ENCODE measurements at places on chromosomes 6 and 20.

DNA sequence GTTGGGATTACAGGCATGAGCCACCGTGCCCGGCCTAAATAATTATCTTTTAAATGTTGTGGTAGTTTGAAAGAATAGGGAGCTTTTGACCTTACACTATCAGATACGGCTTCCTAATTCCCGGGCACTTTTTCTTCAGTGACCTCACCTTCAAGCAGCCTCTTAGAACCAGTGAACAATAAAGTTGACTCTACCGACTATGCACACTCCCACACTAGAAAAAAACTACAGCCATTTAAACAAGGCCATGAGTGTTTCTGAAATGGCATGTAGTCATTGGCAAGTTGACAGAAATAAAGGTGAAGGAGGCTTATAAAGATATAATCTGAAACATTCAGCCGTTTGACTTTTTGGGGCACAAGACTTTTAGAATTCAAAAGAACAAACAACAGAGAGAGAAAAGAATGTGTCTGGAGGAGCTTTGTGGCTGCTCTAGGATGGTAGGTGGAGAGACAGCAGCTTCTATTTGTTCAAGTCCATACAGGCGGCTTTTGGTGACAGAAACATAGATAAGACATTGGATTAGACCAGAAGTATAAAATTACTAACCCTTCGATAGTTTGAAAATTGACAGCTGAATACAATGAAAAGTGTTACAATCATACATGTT, 75.2 kb downstream of the GJA1 start:
- no peak for DNase-seq

DNA sequence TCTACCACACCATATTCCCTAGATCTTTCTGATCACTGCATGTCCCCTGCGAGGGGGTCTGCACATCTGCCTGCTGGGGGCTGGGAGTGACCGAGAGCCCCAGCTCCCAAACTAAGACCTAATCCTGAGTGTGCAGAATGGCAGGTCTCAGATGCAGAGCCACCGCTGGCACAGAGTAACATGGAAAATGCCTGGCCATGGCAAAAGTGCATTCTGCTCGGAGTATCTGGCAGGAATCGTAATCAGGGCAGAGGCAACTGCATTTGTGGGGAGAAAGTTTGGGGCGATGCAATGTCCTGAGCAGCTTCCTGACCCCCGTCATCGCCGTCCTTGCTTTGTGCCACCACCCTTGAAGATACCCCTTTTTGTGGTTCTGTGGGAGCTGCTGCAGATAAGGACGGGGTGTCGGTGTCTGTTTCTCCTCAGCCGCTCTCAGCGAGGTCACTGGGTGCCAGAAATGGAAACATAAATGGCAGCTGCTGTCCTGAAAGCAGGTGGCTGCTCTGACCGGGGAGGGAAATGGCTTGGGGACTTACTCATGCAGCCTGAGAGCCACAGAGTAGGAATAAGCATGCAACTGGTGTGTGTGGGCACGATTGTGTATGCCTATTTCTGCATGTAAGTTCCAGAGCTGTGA, 157.9 kb downstream of the LY86 start:
- no peak for DNase-seq

GRCh38 chr20:32249030-32249738, 28.3 kb upstream of the KIF3B start:
- DNase-seq = no peak

- DNase-seq = no peak
These were observed 48.2 kb downstream of the JAG1 start for GRCh38 chr20:10625641-10626040.

- no peak for DNase-seq
These were observed 76.7 kb downstream of the TFAP2A start for GRCh38 chr6:10338151-10338550.

GRCh38 chr6:20271818-20272217, 59.5 kb upstream of the MBOAT1 start:
- no peak for DNase-seq

DNA sequence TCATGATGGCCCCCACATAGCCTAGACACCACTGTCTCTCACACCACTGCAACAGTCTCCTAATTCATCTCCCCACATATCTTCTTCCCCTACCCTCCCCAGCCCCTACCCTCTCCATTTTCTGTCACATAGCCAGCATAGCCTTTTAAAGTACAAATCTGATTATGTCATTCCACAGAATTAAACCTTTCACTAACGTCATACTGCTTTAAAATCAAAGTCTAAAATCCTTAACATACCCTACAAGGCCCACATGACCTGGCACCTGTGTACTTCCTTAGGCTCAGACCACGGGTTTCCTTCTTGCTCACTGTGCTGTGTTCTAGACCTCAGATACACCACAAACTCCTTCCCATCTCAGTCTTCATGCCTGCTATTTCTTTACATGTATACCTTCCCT, 5.9 kb downstream of the OSTM1 start:
- DNase-seq = no peak

- no peak for DNase-seq
These were observed 15.4 kb downstream of the SRSF3 start for GRCh38 chr6:36609582-36609981.

- DNase-seq = no peak
These were observed 101.4 kb downstream of the BACH2 start for GRCh38 chr6:90195094-90195829.

DNA sequence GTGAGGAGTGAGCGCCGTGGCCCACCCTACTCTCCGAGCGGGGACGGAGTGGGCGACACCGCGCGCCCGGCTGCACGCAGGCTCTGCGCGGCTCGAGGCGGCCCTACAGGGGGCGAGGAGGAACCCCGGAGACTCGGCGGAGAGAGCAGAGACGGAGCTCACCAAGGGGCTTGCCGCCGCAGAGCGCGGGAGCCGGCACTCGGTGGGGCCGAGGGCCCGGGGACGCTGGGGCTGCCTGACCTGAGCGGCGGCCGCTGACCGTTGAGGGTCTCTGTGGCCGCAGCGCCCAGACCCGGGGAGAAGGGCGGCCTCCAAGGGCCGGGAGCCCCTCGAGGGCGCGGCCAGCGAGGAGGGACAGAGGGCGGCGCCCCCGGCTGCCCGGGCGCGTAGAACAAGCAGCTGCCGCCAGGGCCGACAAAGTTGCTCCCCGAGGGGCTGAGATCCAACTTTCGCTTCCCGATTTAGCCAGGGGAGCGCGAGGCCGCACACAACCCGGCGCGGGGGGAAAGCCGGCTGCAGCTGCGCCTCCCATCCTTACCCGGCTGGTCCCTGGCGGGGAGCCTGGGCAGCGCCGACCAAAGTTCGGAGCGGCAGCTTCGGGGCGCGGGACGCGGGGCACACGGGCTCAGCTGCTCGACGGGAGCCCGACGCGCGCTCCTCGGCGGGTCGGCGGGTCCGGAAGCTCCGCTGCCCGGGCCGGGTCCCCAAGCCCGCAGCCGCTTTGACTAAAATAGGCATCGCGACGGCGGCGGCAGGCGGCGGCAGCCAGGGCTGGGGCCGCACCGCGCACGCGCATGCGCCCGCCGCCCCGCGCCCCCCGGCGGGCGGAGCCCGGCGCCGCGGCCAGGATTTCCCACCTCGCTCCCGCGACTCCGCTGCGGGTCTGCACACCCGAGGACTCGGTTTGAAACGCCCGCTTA, 43.1 kb downstream of the POPDC3 start:
- no peak for DNase-seq

DNA sequence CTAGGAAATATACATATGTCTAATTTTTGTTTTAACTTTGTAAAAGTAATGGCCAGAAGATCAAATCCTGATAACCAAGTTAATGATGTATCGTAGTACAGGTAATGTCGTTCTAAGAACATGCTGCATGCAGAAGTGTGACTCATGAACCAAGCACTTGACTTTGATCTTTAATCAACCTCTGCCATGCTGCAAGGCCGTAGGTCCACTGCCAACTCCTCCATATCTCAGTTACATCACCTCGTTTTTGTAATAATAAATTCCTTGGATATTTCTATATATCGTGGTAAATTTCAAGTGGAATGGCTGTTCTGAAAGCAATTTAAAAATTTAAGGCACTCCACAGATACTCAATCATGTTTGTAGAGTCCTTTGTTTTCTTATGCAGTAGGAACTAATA, 771.7 kb downstream of the EPHA7 start:
- DNase-seq = no peak

GRCh38 chr20:4040283-4041179, 25.2 kb upstream of the RNF24 start:
- DNase-seq = no peak

DNA sequence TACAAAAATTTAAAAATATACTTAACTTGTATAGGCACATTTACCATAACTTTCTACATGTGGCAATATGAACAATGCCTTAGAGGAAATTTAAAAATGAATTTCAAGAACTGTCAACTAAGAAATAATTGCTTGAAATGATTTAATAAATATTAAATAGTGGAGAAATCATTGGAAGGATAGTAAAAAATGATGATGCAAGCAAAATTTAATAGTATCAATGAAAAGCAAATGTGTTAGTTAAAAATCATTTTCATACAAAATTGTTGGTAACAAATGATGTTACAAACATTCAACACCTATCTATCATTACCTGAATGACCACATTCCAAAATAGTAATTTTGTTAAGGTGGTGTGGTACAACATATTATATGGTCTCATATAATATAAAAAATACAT, 331.0 kb downstream of the HAO1 start:
- no peak for DNase-seq

- no peak for DNase-seq
These were observed 25.1 kb downstream of the CHMP4B start for GRCh38 chr20:33836277-33836676.

DNA sequence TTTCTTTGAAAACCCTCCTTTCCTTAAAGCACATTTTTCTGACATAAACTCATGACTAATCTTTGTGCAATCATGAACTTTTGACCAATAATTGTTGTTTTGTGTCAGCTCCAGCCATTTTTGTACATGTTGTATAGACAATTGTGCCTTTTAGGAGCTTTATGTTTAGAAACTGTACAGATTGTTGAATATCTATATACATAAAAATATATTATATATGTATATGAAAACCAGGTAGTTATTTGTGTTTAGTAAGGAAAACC, 125.7 kb upstream of the EDN1 start:
- no peak for DNase-seq

DNA sequence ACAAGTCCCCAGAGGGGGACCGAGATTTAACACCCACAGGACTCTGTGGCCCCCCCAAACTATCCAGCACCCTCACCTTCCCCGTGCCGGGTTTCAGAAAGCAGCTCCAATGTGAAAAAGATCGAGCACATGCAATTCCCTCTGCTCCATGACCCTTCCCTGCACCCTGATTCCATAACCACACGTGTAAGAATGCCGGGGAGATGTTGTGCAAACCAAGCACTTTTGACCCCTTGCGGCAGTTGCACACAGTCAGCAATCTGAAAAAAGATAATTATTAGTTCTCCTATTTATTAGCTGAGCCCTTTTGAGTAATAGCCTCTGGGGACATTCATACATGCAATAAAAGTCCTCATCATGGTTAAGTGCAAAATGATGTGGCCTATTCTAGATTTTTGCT, 13.0 kb downstream of the FOXQ1 start:
- no peak for DNase-seq

DNA sequence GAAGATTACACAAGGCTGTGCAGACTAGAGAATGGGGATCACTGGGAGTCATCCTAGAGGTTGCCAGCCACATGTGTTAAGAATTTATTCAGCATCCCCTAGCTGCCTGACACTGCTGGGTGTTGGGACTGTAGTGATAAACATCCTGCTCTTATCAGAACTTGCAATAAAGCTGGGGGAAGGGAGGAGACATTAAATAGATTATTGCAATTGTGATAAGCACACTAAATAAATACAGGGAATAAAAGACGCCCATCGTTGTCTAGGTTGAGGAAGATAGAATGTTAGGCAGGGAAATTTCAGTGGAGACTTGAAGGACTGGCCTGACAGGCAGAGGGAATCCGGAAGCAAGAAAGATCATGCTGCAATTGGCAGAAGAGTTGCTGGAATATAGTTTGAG, 33.2 kb upstream of the TRAM2 start:
- no peak for DNase-seq

GRCh38 chr20:50850721-50851286, 55.9 kb downstream of the BCAS4 start:
- no peak for DNase-seq

DNA sequence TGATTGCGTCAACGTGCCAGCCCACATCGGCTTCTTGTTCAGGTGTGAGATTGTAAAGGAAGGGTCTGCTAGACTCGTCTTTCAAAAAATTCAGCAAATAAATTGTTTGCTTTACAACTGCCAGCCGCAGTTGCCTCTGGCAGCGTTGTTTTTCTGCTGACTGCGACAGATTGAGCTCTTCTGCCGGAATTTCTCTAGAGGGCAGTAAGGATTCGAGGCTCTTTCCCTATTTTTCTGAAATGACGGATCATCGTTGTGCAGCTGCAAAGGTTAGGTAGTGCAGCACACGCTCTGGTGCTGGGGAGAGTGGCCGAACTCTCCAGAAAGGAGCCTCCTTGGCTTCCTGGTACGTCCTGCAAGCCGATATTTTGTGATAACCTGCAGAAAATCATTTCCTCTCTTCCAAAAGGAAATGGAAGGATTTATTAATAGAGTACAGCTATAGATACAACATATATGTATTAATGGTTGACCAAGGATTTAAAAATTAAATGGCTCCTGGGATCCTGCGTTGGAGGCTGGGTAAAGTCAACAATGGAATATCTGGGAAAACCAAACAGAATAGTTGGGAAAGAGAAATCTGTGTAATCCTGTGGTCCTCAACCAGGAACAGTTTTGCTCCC, 121.9 kb upstream of the ZFP64 start:
- DNase-seq = no peak

- DNase-seq = no peak
These were observed 16.6 kb downstream of the DSE start for GRCh38 chr6:116387374-116387773.

DNA sequence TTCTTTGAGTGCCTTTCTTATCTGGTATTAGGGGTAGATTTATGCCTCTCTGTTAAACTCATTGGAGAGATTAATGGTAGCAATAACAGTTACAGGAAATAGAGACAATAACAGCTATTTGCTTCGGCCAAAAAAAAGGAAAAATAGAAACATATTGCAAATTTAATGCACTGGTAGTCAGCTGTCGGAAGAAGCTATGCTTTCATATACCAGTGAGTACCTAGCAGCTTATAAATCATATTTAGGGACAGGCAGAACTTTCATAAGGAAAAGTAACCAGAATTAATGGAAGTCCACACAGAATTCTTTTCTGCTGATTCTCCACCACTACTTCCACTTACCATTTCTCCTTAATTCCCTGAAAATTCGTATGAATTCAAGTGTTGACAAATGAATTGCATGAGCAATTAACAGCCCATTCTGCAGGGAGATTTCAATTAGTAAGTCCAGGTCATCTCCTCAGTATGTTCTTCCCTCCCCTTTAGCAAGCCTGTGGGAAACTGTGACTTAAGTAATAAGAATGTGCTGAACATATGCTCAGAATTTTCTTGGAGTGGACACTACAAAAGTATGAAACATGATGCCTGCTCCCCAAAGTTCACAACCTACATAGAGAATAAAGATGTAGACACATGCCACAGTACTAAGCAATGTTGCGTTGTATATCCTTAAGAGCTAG, 196.7 kb upstream of the KCNQ5 start:
- DNase-seq = peak; percentile 64

DNA sequence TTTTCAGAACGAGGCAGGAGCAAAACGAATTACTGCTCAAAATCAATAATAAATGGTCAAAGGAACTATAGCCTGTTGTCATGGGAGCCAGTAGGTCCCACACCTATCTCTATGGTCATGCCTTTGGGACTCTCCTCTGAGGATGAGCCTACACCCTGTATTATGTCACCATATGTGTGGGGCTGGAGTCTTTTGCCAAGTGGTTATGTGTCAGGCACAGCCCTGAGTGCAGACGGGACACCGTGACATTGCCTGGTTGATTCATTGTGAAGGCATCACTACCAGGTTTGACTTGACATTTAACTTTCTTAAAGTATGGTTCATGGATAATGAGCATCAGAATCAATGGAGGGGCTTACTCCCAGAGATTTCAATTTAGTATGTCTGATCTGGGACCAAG, 23.6 kb downstream of the BMP6 start:
- no peak for DNase-seq

Data from amniotic stem cell (primary cell).